ENCODE measurements at places on chromosomes 11 and 22.

- DNase-seq, result no peak
Measured at GRCh38 chr11:1740786-1741530, 9.4 kb downstream of the IFITM10 start.

GRCh38 chr11:110908401-110909105 is 196.3 kb upstream of the ARHGAP20 start:
- DNase-seq, result no peak

GRCh38 chr11:129280027-129280811 is 88.1 kb upstream of the ARHGAP32 start:
- DNase-seq, result no peak

GRCh38 chr11:71330349-71330748 is 78.0 kb upstream of the SHANK2 start:
- no peak for DNase-seq

- DNase-seq, result no peak
Measured at GRCh38 chr11:107651672-107652071, 60.2 kb downstream of the SLN start.

GRCh38 chr11:2529173-2529572 is 84.4 kb downstream of the KCNQ1 start:
- DNase-seq, result no peak

DNA sequence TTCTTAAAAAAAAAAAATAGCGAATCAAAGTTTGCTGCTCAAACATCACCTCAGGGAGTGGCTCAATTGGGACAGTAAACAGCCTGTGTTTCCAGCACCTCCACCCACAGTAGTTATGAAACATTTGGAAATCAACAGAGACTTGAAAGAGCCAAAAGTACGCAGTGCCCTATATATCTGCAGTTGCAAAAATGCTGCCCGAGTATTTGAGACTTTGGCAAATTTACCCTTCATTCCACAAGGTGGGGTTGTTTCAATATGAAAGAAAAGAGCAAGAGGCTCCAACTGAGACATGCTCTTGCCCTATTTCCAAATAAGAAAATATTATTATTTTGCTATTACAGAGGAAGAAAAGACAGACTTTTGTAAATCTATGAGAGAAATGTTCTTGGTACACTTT is 851.1 kb upstream of the RAG2 start:
- DNase-seq, result peak; percentile 3

DNA sequence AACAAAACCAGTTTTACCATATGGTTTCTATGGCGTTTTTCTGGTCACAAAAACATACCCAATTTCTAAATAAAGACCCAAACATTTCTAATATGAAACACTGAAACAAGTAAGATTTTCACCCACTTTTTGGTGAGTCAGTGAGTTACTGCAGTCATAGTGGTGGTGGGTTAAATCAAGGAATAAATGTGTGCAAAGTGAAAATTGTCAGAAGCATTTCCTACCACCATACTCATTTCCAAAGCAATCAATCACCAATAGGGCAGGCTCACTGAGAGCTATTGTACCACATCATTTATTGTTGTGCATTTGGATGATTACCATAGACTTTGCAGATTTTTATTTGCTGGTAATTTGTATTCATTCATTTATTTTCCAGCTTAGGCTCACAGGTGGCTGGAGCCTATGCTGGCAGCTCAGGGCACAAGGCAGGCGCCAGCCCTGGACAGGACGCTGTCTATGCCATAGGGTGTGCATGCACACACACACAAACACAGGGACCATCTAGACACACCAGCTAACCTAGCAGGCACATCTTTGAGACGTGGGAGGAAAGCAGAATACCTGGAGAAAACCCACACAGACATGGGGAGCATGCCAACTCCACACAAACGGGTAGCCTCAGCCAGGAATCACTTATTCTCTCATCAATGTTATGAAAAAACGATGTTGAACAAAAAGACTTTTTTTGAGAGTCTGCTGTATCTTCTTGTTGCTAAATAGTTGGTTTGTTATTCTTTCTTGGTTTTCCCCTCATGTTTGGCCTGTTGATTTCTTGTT is 5.1 kb downstream of the FAM118B start:
- no peak for DNase-seq

DNA sequence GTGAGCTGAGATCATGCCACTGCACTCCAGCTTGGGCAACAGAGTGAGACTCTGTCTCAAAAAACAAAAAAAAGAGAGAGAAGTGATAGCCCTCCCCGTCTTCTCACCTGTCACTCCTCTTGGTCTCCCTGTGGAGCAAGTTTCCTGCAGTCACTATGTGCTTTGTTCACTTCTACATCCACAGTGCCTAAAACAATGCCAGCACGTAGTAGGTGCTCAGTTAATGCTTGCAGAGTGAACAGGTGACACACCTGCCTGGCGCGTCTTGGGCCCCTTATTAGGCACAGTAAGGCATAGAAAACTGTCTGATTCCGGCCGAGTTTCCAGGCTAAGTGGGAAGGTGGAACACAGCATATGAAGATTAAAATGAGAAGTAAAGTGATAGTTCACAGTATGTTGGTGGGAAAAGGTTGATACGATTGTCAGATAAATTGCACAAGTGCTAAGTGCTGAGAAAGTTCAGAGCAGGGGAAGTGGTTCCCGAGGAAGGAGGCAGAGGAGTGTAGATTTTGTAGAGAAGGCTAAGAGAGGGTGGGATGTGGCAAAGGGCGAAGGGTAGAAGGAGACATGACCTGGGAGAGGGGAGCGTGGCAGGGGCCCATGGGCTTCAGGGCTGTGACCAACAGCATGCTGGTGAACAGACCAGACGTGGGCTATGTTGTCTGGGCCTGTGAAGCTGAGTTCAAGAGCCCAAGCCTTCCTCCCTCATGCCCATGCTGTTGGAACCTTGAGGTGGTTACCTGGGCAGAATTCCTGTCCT is 41.9 kb downstream of the BCR start:
- no peak for DNase-seq

DNA sequence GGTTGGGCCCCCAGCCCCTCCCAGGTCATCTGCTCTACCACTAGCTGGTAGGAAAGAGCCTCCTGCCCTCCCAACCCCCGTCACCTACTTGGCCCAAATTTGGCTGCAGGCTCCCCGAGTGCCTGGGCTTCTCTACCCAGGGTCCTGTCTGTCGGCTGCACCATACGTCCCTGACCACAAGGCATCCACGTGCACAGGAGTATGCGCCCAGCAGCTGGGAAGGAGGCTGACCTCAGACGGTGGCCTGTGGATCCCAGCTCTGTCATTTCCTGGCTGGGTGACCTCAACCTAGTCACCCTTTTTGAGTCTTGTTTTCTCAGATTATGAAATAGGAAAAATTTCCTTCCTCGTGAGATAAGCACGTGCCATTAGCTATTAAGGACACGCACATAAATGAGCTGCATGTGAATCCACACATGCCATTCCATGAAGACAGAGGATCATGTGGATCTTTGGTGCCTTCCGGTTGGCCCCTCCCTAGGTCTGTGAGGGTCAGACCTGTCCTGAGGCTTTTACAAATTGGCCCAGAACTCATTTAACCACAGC is 13.7 kb downstream of the CYB561A3 start:
- DNase-seq, result no peak

- DNase-seq, result no peak
Measured at GRCh38 chr11:33655842-33656600, 44.6 kb downstream of the C11orf91 start.

DNA sequence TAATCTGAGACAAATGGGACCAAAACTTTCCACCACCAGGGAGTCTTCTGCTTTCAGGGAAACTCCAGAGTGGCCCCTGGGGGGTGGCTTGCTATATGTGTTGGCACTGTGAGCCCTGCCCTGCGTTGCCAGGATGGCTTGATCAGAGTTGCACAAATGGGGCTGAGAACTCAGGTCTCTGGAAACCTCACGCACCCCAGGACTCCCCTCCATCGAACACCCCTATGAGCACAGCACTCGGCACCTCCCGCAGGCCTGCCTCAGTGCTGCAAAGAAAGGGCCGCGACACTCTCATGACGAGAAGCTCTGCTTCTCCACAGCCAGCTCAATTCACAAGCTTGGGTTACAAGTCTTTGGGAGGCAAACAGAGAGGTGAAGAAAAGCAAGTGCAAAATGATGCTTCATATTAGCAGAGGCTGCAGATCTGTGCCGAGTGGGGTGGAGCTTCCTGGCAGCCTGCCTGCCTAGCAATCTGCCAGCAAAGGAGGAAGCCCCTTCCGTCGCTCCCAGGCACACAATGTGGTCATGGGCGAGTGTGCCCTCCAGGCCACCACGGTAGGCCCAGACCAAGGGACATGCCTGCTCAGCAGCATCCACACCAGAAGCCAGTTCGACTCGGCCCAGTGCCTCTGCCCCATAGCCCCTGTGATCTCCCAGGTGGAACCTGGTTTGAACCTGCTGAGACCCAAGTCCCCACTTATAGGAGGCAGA is 55.7 kb downstream of the MYH9 start:
- DNase-seq, result no peak

DNA sequence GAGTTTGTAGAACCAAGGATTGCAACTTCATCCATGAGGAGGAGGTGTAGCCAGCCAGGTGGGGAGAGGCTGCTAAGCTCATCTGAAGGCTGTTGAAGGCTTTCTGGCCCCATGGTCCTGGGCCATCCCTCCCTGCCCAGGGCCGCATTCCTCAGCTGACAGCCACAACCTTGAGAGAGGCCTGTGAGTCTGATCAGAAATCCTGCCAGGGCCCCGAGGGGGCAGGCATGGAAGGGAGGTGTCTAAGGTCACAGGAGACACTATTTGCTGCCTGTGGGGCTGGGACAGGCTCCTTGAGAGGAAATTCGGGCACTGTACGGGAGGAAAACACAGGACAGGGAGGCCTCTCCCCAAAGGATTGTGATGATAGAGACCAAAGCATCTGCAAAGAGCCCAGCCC is 88.1 kb upstream of the IGLL5 start:
- no peak for DNase-seq

DNA sequence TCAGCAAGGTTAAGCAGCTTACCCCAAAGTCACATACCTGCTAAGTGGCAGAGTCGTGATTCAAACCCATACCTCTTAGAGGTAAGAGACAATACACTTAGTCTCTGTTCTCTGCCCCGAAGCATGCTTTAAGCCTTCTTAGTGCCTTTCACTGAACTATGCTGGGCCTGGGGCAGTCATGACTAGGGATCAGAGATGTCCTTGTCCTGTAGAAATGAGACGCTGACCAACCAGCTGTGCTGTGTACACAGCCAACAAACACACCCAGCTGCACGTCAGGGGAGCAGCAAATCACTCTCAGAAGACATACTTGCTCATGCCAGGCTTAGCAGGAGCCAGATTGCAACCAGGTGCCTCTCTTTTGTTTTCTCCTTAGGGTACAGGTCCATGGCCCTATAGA is 255.7 kb downstream of the BUD13 start:
- no peak for DNase-seq

DNA sequence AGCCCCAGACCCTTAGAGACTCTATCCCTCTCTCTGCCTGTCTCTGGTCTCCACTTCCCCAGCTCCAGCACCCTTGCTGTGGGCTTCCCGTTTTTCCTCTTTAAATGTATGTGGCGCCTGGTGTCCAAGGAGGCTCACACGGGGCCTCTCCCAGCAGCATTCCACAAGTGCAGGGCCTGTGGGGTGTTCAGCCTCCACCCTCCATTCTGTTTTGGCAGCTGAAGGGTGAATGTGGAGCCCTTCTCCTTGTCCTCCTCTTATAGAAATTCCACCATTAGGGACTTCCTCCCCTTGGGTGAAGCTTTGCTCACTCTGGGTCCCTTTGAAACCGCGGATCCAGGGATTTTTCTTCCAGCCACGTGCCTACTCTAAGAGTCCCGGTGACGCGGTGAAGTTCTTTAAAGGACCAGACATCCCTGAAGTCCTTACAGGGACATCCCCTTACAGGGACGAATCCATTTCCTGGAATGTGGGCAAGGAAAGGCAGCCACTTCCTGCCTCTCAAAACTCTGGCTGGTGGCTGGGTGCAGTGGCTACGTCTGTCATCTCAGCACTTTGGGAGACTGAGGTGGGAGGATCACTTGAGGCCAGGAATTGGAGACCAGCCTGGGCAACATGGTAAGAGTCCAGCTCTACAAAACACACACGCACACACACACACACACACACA is 1.6 kb upstream of the TSPAN18 start:
- no peak for DNase-seq

Measured in globus pallidus (tissue), 1 donor.